T-helper 17 cell (primary cell): ENCODE measurements at places on chromosomes 11 and 22.

DNA sequence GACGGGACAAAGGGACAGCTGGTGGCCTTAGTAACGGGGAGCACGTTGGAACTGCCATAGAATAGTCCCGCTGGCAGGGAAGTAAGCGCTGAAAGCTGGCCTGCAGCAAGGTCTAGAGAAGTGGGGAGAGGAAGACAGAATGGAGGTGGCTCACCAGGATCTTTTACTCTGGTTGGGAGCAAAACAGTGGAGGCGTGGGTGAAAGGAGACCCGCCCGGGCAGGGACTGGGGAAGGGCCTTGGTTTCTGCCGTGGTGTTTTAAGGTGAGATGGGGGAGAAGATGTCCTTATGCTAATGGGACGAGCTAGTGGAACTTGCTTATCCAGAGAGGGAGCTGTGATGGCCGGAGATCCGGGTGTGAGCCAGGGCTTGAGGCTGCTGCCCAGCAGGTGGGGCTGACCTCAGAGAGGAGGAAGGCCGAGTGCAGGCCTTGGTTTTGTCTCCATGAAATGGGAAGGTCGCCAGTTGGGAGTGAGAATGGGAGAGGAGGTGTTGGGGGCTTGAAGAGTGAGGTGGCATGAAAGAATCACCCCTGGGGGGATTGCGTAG is 56.4 kb upstream of the CTTN start:
- no peak for DNase-seq

GRCh38 chr11:47352556-47352955 is at the start of gene MYBPC3:
MYBPC3 (minus strand) TSS chr11:47352702; CDS start chr11:47352647, 55 bp downstream.
- DNase-seq, result no peak

GRCh38 chr11:80562523-80563125 is 1121.8 kb upstream of the TENM4 start:
- no peak for DNase-seq

DNA sequence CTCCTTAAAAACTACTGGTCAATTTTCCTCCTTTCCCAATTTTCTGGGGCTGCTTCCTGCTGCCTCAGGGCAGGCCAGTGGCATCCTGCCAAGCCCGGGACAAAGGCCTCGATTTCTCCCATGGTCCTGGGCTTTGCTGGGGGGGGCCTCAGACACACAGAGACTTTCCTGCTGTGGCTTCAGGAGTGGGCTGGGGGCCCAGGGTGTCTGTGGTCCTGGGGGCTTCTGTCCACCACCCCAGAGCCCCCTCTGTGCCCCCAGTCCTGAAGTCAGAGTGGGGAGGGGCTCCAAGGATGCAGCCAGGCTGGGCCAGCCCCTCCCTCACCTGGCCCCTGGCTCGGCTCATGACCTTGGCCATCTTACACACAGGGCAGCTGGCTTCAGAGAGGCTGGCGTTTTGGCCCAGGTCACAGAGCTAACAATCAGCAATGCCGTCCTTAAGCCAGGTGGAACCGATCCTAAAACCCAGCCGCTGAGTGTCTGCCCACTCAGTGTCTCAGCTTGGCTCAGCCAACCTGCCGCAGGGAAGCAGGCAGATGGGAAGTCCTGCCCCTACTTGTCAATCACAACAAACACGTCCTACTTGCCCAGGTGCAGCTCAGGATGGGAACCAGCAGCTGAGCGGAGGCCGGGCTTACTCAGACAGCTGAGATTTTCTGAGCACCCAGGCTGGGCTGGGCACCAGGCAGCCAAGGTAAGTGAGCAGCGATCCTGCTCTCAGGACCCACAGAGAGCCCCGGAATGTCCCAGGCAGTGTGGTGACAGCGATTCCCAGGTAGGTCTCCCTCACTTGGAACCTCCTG is 34.6 kb downstream of the OSBPL5 start:
- DNase-seq, result peak; percentile 3

DNA sequence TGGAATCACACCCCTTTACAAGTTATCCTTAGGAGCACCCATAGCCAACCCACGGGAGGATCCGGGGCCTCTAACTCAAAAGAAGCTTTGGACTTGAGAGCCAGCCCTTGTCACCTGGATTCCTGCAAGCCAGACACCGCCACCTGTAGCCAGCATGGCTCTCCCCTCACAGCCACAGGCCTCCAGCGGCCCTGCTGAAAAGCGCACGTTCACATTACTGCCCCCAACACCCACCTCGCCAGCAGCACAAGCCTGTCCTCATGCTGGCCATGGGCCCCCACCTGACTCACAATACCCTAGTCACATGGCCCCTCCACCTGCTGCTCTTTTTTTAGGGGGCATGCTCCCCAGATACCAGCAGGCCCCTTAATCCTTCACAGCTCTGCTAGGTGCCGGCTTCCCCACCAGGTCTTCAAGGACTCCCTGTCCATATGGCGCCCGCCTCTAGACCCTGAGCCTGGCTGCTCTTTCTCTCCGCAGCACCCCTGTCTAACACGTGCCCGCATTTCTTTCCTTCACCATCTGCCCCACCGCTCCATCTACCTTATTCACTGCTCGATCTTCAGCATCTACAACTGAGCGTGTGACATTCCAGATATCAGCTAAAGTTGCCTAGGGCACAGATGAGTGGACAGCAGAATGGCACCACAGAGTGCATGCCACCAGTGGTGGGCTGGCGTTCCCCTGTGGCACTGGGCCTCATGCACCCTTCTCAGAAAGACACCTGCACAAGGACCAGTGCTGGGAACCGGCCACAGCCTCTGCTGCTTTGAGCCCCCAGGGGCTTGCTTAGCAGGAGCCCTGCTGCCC is 6.6 kb downstream of the CARS1 start:
- DNase-seq, result no peak

- no peak for DNase-seq
Measured at GRCh38 chr11:121112498-121113455, 11.7 kb downstream of the TECTA start.

- no peak for DNase-seq
Measured at GRCh38 chr22:46432164-46433068, 96.9 kb downstream of the TRMU start.

- no peak for DNase-seq
Measured at GRCh38 chr11:108596701-108597100, 3.1 kb upstream of the EXPH5 start.
